ENCODE measurements at places on chromosomes 7 and 10.

- no peak for DNase-seq
These were observed 61.6 kb downstream of the LSM5 start for GRCh38 chr7:32428546-32428945.

DNA sequence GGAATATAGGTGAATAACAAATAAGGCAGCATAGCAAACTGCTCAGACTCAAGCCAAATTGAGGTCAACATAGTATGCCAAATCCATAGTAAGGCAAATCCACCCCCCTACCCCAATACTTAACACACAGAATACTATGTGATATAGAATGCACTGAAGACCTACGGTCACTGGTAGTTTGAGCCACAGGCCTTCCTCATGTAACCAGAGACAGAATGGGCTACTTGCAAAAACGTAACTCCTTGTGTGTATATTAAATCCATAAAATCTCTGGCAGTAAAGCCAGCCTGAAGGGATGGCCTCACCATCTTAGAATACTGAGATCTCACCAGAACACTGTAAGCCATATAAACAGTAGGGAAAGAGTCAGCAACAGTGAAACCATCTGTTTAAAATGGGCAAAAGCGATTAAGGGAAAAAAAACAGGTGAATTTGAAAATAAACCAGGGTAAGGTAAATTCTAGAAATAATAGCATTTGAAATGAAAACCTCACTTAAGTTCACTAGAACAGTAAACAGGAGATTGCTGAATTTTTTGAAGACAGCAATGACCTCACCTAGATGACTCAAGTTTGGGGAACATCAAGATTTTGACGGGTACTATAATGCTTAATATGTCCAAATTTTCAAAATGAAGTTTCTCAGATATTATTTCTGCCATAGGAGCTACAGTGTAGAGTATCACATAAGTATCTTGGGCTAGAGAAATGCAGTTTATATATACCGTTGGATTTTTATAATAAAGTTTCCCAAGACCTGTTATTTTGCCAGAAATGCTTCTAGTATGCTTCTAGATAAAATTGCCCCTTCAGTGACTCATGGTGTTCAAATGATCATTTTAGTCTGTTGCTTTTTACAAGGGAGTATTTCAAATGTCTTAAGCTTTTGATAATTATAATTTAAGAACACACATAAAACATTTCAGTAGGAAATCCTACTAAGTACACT is 13.9 kb downstream of the HNRNPA2B1 start:
- DNase-seq: no peak

- no peak for DNase-seq
These were observed 102.5 kb downstream of the SRI start for GRCh38 chr7:88117325-88117724.

DNA sequence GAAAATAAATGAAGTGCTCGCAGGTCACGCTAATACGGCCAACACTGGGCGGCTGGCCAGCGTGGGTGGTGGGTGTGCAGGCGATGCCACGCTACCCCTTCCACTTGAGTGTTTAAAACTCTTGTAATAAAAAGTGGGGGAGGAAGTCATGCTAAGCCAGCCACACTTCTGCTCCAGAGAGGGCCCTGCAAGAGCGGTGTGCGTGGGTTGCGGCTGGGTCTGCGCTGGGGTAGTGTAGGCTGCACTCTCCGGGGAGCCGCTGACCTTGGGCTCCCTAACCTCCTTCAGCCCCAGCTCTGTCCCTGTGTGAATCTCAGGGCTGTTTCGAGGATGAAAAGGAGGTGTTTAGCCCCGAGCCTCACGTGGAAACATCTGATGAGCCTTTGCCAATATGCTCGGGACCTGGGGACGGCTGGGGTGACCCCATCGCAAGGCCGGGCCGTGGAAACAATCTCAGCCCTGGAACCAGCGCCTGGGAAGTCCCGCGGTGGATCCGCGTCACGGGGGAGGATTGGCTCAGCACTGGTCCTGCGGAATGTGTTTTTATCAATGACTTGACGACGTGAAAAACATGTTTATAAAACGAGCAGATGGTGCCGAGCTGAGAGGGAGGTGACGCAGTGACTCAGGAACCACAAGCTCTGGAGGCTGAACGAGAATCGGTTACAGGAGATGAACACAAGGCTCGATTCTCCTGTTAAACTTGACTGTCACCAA is 278.5 kb downstream of the DNAJB6 start:
- DNase-seq: no peak

DNA sequence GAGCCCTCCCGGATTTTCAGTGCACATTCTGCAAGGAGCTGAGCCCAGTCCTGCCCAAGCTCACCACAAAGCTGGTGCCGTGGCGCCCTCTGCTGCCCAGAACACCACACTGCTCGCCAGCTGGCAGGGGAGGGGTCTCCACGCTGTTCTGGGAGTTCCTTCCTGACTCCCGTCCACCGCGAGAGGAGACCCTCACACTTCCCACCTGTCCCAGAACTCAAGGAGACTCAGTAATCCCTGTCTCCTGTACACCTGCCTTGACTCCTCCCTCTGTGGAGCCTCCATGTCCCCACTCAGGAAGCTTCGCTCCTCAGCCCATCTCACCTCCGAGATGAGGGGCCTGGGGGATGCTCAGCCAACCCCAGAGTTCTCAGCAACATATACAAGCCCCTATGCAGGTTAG is 11.3 kb downstream of the C10orf105 start:
- no peak for DNase-seq

- no peak for DNase-seq
These were observed 5.5 kb downstream of the ZP3 start for GRCh38 chr7:76430211-76430610.

DNA sequence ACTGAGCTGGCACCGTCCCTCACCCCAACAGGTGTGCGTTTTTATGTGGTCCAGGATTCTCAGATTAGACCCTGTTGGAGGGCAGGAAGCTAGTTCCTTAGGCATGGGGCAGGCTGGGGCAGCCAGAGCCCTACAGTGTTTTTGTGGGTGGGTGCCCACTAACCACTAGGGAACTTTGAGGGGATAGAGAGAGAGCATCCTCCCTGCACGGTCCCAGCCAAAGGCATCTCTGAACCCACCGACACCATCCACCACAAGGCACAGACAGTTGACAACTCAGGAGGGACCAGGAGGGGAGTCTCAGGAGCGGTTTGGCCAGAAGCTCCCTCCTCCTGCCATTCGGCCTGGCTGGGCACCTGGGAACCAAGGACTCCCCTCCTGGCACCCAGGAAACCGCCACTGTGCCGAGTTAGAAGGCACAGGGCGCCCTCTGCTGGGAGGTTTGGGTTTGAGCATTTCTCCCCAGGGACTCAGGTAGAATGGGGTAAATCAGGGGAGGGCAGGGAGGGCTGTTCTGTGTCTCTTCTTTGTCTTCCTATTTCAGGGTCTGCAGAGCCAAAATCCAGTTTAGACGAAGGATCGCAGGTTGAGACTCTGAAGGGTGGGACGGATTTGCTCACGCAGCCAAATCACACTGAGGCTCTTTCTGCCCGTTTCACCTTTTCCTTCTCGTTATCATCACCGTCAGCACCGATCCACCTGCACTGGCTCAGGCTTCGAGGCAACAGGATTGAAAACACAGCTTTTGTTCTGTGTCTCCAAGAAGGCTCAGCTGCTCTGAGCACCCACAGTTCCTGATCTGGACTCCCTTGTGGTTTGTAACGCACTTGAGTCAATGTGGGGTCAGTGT is 84.8 kb upstream of the COL13A1 start:
- no peak for DNase-seq

DNA sequence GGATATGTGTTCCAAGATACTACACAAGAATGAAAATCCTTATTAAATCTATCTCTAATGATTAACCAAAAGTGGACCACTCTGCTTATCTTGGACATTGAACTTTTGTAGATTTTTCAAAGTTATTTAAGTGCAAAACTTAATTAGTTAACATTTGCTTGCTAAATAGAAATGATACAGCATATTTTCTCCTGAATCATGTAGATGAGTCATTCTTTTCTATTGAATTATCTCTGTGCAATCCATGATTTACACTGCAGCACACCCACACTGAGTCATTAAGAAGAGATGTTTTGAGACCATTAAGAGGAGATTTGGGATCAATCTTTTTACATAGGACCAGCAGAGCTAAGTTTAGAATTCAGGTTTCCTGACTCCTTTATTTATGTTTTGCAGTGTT is 6.6 kb upstream of the ABCC2 start:
- DNase-seq: no peak

GRCh38 chr10:88027570-88027969 is 164.1 kb downstream of the PTEN start:
- DNase-seq: no peak

DNA sequence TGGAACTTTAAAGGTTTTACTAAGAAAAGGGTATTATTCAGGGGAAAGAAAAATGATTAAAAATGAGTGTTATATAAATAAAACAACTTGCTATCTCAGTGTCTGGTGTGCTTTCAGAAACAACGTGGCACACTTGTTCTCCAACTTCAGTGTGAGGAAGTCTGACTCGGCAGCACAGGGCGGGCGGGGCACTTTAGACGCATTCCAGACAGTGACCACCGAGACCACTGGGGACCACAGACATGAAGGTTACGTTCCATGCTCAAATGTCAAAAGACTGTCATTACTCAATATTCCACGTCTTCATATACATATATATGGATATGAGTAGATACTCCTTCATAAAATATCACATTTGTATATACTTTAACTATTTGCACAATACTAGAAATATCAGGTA is 87.0 kb downstream of the LARP4B start:
- no peak for DNase-seq

DNA sequence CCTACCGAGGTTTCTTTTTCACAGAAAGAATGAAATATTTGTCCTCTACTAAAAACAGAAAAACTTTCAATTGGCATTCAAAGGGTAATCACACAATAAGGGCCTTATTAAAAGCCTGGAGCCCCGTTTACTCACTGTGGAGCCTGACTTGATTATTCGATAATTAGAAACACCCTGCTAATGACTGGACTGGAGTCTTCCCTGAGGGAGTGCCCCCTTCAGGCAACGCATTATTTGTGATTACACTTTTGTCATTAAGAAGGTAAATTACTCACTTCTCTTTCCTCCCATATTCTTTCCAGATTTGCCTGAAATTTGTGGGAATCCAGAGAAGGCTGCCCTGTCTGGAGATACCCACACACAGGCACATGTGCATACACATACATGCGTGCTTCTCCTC is 444.2 kb upstream of the NPVF start:
- no peak for DNase-seq

- no peak for DNase-seq
These were observed 103.7 kb downstream of the PLXNA4 start for GRCh38 chr7:132472463-132473120.

DNA sequence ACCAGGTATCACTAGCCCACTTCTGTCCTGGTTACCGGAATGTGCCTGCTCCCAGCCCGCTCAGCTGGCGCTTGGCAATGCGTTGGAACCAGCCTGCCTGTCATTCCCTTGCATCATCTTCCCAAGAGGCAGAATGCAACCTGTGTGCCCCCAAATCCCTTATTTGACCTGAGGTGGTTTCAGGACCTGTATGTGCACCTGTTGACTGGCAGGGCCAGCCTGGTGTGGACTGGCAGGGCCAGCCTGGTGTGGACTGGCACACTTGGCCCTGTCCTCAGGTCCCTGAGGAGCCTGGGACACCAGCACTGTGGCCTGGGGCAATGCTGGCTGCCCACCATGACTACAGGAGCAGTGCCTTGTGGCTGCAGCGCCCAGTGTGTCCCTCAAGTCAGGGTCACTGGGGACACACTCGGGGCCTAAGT is 38.2 kb downstream of the ZNF467 start:
- DNase-seq: no peak

DNA sequence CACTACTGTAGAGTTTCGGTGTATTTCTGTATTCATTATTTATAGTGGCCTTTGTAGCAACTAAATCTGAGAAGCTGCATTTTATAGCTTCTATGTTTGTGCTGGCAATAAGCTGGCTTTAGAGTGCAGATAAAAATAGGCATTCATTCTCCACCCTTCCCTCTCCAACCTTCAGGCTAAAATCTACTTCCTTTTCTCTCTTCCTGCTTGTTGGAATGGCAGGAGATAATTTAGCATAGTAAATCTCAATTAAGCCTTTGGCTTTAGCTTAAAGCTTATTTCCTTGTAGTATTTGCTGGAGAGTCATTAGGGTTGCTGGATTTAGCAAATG is 58.5 kb downstream of the CPVL start:
- no peak for DNase-seq

GRCh38 chr7:108464743-108465142 is 8.5 kb upstream of the NRCAM start:
- no peak for DNase-seq

- no peak for DNase-seq
These were observed 74.2 kb downstream of the EEPD1 start for GRCh38 chr7:36227223-36227622.

GRCh38 chr7:28434510-28434909 is 22.2 kb downstream of the CREB5 start:
- no peak for DNase-seq

- no peak for DNase-seq
These were observed 494.2 kb upstream of the ZMIZ1 start for GRCh38 chr10:78574547-78574946.

DNA sequence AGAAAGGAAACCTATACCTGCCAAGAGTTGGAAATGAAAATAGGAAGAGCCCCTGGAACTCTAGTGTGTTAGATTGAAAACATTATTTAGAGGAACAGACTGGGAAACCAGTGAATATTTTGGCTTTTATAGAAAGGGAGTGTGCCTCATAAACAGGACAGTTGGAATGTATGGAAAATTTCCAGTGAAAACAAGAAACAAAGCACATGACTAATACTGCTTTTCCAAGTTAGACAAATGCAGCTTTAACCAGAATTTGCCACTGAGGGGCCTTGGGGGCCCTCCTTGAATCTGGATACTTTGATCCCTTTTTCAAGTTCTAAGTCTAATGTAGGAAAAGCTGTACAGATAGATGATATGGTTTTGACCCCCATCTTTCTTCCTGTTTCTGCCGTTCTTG is 21.2 kb downstream of the ITGB8 start:
- DNase-seq: no peak

DNA sequence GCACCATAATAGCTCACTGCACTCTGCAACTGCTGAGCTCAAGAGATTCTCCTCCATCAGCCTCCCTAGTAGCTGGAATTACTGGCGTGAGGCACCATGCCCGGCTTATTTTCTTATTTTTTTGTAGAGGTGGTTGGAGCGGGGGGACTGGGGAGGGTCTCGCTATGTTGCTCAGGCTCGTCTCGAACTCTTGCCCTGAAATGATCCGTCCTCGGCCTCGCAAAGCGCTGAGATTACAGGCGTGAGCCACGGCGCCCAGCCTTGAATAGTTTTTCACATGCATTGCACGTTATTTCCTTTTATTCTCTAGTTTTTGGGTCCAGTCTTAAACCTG is 526 bp upstream of the LAMTOR4 start:
- no peak for DNase-seq

DNA sequence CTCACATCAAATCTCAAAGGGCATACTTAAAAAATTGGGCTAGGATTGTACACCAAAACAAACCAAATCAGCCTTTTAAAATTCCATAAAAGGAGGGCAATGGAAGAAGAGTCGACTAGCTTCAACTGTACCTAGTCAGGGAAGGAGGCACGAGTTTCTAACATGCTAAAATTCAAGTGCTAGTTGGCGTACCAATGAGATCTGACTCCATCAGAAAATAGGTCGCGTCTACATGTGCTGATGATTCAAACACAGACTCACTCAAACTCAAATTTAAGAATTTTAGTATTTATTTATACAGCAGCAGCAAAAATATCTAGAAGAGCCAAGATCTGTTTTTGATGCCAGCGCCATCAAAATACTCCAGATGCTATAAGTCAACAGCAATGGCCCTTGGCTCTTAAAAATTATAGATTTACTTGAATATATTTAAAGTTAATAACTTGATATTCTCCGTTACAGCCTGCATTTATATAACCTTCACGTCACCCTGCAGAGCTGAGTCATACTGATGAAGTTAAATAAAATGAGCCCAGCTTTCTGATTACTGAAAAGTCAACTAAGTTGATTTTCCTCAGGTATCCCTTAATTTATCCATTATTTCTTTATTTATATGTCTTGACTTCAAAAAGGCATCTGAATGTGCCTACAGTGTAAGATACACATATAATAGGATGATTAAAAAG is 302.1 kb upstream of the IMMP2L start:
- DNase-seq: no peak
